Stimulated activated CD8-positive, alpha-beta memory T cell treated with anti-CD3 and anti-CD28 coated beads, Interleukin-2, amount 100 ng/mL, for 1 hour (primary cell): ENCODE measurements at places on chromosomes 12 and 14.

GRCh38 chr12:95277139-95277538, 59.5 kb downstream of the VEZT start:
- DNase-seq = no peak

- no peak for DNase-seq
These were observed 420.7 kb downstream of the ADAMTS20 start for GRCh38 chr12:43131301-43131700.

GRCh38 chr14:22489244-22489545, 99.8 kb downstream of the DAD1 start:
- no peak for DNase-seq

GRCh38 chr12:113154351-113154973, 4.9 kb downstream of the CFAP73 start:
- no peak for DNase-seq

GRCh38 chr14:80946187-80946586, 4.6 kb upstream of the CEP128 start:
- no peak for DNase-seq

GRCh38 chr14:56168007-56168616, 49.9 kb downstream of the PELI2 start:
- no peak for DNase-seq

GRCh38 chr12:57854965-57855364, 8.4 kb upstream of the CTDSP2 start:
- DNase-seq = no peak

GRCh38 chr14:75861161-75861621, 120.6 kb downstream of the TGFB3 start:
- no peak for DNase-seq

- DNase-seq = no peak
These were observed 8.5 kb upstream of the DACT1 start for GRCh38 chr14:58629281-58629680.
